ENCODE measurements at places on chromosomes 6 and 20.

DNA sequence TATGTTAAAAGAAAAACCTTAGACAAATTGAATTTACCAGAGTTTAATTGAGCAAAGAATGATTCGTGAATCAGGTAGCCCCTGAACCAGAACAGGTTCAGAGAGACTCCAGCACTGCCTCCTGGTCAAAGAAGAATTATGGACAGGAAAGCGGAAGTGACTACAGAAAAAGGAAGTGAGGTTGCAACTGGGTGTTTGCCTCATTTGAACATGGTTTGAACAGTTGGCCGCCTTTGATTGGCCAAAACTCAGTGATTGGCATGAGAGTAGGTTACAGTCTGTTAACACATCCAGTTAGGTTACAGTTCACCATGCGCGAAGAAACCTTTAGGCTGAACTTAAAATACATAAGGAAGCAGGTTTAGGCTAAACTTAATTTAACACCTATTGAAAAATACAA, 248.8 kb downstream of the TFAP2A start:
- no peak for DNase-seq

GRCh38 chr6:82893889-82894652, 171.6 kb downstream of the UBE3D start:
- DNase-seq = no peak

DNA sequence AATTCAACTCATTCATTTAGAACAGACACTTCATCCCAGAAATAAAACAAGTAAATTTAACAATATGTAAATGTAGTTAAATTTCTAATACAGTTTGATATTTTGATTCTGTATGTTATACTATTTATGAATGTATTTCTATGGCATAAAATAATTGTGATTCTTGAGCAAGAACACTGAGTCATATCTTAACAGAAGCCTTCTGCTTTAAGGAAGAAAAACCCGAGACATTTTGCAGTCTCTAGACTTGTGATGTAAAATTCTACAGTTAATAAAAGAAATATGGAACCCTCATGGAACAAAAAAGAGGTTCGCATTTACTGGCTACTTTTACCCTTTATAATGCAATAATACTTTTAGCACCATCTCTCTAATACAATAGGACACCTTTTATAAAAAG, 47.9 kb upstream of the SCML4 start:
- DNase-seq = no peak

- DNase-seq = no peak
Observed at GRCh38 chr6:6260196-6260722, 60.2 kb downstream of the F13A1 start.

- no peak for DNase-seq
Observed at GRCh38 chr20:24911461-24911860, 37.6 kb upstream of the CST7 start.

All from kidney glomerular epithelial cell (primary cell).